ENCODE measurements at places on chromosomes 4 and X.

- DNase-seq, result no peak
These were observed 40.3 kb downstream of the MAML3 start for GRCh38 chr4:140113653-140114052.

DNA sequence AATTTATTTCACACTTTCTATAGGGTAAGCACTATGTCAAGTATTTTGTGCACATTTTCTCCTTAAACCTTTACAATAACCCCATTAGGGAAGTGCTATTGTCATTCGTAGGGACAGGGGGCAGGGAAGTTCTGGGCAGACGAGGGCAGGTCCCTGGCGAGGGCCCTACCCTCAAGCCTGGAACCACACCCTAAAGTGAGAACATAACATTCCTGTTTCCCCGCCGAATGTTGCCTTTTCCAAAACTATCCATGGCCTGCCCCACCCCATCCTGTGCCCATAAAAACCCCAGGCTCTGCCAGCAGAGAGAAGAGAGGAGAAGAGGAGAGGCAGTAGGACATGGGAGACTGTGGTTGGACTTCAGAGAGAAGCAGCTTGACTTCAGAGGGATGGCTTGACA, 39.8 kb upstream of the CCKAR start:
- DNase-seq, result no peak

- DNase-seq, result no peak
These were observed 55.8 kb upstream of the GIMD1 start for GRCh38 chr4:106424426-106424825.

- no peak for DNase-seq
These were observed 31.8 kb downstream of the DDX53 start for GRCh38 chrX:23031600-23031999.

GRCh38 chr4:751676-752075, 46.0 kb downstream of the PCGF3 start:
- no peak for DNase-seq

DNA sequence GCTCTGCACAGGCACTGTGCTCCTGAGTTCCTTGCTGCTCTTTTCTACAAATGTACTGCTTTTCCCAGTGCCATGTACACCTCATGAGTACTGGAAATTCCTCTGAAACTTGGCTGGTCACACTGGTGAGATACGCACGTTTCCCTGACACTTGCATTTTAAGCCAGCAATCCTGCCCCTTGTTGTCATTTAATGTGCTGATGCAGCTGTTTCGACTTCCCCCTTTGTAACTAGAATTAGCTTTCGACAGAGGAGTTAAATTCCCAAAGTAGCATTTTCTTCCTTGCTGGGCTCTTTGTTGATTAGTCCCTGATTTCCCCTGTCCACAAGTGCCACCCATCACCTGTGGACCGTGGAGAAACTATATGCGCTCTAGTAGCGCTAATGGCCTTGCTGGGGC, 77.5 kb downstream of the IQCM start:
- DNase-seq, result no peak

DNA sequence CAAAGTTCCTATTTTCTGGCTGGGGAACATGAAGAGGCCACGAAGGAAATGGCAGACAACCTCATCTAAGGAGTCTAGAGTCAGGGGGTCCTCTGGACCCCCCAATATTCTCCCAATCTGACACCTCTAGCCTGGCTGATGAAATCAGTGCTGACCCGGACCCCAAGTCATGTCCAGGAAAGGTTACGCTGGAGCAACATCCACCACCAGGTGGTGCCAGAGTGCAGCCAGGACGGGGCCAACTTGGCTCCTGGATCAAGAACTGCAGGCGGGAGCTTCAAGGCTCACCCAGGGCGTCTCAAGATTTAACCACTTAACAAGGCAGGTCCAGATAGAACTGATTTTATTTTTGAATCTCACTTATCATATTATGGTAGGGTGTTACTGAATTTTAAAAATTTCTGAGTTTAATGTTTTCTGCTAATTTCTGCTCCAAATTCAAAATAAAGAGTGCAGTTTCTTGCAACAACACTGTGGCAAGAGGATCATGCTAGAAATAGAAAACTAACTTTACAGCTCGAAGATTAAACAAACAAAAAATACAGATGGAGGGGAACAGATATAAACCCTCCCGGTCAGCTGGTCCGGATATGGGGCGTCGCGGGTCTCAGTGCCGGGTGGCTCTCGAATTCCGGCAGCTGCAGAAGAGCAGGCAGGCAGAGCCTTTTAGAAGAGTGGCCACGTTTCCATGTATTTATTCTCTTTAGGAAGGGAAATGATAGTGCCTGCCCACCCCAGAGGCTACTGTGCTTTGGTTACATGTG, 135.5 kb downstream of the AFAP1 start:
- DNase-seq, result peak; percentile 92

- no peak for DNase-seq
These were observed 1.5 kb downstream of the PITX2 start for GRCh38 chr4:110621328-110621812.

DNA sequence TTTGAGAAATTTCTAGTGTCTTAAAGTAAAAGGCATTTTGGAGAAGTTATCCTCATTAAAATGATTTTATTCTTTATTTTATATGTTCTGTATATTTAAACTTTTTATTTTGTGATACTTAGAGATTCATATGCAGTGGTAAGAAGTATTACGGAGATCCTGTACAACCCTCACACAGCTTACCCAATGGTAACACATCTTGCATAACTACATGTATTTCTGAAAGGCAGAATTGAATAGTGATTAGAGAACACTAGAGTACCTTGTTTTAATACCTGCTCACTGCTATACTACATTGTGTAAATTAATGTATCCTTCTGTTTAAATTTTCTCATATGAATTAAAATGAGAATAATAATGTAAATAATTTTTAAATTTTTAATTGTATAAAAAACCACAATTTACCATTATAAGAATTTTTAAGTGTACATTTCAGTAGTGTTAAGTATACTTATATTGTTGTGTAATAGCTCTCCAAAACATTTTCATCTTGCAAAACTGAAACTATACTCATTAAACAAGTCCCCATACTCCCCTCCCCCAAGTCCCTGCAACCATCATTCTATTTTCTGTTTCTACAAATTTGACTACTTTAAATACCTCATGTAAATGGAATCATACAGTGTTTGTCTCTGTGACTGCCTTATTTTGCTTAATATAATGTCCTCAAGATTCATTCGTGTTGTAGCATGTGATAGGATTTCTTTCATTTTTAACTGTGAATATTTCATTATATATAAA, 45.4 kb downstream of the INTS12 start:
- DNase-seq, result no peak

DNA sequence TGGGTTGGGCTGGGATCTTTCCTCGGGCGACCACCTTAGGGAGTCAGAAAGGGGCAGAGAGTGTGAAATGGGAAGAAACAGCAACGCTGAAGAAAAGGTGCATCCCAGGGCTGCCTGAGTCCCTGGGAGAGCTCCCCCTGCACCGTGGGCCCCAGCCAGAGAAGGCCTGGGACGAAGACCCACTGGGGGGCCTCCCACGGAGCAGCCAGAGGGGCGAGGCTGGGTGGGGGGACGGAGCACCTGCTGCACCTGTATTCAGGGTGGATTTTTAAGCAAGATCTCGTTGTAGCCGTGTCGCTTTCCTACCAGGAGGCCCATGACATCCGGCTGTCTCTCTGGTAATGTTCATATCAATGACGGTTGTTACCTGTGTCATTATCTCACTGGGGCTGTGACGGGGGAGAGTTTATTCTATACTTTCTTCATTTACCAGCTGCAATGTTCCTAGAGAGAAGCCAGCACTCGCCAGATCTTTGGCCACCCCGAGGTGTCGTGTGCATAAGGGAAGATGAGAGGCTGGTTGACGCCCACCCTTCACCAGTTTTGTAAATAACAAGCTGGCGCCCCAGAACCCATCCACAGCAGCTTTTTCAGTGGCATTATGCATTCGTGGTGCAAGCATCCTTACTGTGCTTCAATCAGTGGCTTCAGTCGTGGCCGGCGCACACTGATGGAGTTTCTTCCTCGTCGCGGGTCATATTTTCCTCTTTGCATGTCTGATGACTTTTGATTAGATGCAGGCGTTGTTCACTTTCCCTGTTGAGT, 5.6 kb upstream of the PCGF3 start:
- DNase-seq, result no peak

GRCh38 chrX:6386837-6387236, 148.1 kb downstream of the VCX3A start:
- DNase-seq, result no peak

DNA sequence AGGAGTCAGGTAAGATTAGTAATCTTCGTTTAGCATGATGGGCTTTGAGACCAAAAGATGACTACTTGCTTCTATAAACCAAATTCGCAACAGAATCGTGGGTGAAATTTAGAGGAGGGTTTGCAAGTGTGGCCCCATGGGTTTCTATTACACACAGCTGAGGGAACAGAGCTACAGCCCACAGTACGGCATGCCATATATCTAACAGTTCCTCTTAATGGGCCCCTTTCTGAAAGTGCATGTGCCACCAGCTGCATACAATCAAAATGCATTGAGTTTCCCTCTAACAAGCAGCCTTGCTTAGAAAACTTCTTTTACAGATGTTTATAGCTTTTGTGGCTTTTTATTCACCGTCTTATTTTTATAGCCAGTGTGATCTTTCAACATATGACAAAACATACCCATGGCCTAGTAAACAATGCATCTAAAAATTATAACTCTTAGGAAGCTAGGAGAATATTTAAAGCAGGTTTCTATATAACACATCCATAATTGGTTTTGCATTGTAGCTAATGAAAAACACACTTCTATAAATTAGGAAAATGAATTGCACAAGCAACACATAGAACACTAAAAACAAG, 202.1 kb downstream of the PRDM5 start:
- no peak for DNase-seq

- DNase-seq, result no peak
These were observed 23.1 kb upstream of the VCX2 start for GRCh38 chrX:8194216-8194615.

DNA sequence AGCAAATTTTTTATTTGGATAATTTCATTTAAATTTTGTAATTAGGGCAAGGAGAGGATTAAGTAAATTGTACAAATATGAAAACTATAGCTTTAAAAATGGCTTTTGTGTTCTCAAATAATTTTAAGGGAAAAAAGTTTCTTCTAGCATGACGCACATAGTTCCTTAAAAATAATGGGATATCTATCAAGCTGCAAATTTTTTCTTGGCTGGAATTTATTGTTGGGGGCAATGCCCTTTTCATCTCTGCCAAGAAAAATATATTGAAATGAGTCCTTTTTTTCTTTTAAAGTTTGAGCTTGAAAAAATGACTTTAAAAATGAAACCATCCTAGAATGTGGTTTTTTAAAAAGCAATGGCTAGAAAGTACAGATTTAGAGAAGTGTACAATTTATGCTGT, 154.4 kb upstream of the UGT8 start:
- no peak for DNase-seq

DNA sequence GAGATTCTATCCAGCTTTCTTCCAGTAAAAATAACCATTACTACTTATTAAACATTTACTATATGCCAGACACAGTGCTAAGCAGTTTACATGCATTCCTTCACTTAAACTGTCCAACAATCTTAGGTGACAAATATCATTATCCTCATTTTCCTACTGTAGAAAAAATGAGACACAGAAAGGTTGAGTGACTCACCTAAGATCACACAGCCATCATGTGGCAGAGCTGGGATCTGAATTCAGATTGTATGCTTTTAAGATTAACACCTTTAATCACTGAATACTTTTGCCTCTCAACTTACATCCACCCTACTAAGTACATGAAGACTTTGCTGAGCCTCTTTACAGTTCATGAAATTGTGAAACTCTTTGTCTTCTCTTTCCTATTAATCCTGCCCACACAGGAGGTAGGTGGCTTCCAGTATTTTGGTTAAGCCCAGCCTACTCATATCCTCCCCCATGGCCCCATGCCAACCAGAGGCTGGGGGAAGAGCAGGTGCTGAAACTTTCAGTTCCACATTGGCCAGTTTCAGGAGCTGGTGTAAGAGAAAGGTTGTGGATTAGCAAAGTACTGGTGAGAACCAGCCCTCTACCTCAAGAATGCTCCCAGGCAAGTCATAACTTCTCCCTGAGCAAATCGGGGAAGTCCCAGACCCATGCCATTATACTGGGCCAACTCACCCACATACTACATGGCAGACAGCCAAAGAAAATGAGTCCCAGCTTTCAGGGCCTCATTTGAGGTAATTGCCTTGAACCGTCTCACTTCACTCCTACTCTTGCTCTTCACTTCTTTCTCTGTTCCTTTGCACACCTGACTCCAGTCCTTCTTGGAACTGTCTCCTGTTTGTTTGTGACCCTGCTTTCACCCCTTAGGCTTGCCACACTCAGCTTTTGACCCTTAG, 211.1 kb downstream of the GUCY2F start:
- no peak for DNase-seq

Data from stimulated activated CD4-positive, alpha-beta T cell treated with anti-CD3 and anti-CD28 coated beads, Interleukin-2, amount 100 ng/mL, for 24 hours (primary cell).